ENCODE measurements at places on chromosomes 12 and 14.

DNA sequence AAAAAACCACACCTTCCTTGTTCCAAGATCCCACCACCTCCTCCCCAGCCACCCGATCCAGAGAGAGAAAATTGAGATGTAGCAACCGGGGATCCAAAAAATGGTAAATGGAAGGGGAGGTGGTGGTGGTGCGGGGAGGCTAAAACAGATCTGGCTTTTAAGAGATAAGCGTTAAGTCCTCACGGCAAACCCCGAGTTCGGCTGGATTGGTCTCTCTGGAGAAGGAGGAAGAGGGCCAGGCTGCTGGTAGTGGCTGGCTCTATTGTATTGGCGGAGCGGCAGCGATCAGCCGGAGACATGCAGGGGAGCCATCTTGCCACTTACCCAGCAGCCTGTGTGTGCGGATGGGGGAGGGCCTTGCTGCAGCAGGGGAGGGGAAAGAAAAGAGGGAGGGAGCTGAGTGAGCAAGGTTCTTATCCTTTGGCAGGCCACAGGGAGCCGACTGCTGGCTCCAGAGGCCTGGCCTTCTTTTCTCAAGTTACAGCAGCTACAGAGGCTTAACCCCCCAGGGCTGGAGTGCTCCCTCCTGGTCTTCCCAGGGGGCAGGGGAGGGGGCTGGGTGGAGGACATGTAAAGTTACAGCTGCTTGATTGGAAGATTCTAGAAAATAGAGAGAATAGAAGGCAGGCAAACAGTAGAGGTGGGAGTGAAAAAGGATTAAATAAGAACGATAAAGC, 14.1 kb upstream of the CDH24 start:
- peak; percentile 90 for DNase-seq

DNA sequence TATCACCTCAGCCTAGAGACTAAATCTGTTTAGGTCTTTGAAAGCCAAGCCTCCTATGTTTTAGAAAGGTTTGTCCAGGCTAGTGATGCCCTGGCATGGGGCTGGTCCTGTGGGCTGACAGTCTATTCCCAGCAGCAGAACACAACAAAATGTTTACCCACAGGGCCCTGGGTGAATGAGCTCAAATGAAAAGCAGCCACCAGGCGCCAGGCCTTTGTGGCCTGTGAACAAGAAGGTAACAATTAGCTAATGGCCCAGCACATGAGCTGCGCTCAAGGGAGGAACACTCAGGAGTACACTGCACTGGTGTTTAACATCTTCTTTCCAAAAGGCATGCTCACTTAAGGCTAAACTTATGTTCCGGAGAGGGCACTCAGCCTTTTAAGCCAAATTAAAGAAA, 202.2 kb downstream of the MON2 start:
- no peak for DNase-seq

GRCh38 chr14:34179727-34180126, 228.9 kb upstream of the EGLN3 start:
- peak; percentile 3 for DNase-seq

DNA sequence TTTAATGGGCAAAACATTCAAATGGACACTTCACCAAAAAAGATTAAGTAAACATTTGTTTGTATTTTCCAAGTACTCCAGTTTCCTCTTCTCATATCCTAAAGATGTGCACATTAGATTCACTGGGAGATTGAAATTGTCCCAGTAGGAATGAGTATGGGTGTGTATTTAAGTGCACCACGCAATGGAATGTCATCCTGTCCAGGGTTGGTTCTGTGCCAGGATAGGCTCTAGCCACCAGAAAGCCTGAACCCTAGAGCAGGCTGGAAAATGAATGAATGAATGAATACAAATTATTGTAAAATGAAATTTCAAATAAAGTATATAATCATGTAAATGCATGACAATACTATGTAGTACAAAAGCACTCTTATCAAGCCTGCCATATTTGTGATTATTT, 14.0 kb downstream of the CEP83 start:
- peak; percentile 30 for DNase-seq

- no peak for DNase-seq
Measured at GRCh38 chr12:94855853-94856252, 147.6 kb downstream of the NDUFA12 start.

DNA sequence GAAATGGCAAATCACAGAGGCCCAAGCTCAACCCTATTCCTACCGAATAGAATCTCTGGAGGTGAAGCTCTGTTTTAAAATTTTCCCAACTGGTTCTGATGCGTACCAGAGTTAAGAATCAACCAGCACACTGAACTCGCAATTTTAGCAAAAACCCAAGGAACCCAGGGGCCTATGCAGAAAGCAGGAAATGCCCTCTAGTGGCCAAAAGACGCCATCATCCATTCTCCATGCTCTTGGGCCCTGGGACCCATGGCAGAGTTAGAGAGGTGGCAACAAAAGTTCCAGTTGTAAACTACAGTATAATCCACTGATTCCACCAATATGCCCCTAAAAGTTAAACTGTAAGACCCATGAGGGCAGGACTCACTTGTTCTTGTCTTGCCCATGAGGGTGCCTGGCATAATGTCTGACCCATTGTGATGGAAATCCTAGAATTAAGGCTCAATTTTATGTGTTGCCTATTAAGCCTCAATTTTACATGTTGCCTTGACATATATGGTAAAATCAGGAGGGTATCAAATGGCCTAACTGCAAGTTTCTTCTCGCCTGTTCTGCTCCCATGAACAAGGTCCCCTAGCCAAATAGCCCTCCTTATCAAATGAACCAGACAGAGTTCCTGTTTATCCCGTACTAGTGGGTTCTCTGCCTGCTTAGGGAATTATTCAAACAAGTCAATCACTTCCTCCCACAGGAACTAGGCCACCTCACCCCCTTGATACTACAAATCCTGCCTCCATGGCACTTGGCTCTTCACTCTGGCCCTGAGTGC, 137.5 kb upstream of the CPM start:
- peak; percentile 72 for DNase-seq

GRCh38 chr12:119204671-119205285, 26.0 kb downstream of the HSPB8 start:
- DNase-seq = no peak

GRCh38 chr14:96139169-96139568, 65.5 kb upstream of the BDKRB2 start:
- DNase-seq = no peak

GRCh38 chr14:24885410-24885913, 164.5 kb downstream of the STXBP6 start:
- no peak for DNase-seq

GRCh38 chr12:121196902-121197301, 13.0 kb upstream of the P2RX4 start:
- no peak for DNase-seq

DNA sequence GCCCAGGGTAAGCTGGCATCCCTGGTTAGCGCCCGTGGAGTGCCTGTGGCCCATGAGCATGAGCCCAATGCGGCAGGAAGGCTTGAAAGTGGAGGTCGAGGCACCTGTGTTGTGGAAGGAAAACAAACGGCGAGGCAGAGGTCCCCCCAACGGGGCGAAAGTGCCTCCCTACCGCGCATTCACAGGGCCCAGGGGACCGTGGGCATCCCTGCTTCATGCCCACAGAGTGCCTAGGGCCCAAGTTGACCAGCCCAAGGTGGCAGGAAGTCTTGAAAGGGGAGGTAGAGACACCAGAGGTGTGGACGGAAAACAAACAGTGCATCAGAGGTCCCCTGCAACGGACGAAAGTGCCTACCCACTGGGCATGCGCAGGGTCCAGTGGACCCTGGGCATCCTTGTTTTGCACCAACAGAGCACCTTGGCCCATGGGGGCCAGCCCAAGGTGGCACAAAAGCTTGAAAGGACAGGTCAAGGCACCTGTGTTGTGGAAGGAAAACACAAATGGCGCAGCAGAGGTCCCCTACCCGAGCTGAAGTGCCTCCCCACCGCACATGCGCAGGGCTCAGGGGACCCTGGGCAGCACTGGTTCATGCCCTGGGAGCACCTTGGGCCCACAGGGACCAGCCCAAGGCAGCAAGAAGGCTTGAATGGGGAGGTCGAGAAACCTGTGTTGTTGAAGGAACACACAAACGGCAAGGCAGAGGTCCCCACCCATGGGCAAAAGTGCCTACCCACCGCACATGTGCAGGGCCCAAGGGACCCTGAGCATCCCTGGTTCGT, 377.5 kb downstream of the ALG10 start:
- DNase-seq = no peak

DNA sequence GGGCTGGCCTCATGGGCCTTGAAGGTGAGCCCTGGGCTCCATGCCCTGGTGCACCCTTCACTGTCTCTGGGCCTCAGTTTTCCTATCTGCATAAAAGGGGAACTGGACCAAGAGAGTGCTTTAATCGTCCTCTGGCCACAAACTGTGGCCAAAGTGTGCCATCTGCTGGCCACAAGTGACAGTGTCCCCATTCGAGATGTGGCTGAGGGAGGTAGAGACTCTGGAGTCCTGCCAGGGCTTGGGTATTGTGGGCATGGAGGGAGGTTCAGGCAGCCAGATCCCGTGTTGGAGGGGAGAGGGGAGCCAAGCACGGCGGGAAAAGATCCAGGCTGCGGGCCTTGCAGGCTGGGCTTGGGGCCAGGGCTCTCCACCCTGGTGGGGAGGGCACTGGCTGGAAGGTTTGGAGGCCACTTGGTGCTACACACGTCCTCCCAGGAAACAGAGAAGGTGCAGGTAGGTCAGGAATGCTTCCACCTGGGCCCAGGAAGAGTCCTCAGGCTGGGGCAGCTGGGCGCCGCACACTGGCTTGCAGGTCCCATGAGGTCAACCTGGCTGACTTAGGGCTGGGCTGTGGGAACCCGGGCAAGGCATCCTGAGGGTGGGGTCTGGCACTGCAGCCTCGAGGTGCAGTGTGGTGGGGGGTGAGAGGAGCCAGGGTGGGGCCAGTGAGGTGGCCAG, 7.3 kb upstream of the KIF26A start:
- DNase-seq = peak; percentile 15

GRCh38 chr14:31357279-31357678, 63.1 kb downstream of the HEATR5A start:
- no peak for DNase-seq

DNA sequence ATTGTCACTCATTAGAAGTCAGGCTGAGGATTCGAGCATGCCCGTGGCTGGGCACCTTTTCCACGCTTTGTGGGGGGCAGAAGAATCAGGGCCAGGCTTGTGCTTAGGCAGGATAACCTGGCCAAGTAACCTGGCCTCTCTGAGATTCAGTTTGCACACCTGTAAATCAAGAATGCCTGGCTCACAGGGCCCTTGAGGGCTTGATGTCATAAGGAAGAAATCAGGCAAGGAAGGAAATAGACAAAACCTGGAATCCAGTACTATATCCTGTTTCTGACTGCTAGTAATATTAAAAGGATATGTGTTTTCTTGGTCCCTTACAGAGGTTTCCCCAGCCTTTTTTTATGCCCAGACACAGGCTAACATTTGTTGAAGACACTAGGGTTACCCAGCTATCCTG, 91.9 kb downstream of the SAMD4A start:
- no peak for DNase-seq

DNA sequence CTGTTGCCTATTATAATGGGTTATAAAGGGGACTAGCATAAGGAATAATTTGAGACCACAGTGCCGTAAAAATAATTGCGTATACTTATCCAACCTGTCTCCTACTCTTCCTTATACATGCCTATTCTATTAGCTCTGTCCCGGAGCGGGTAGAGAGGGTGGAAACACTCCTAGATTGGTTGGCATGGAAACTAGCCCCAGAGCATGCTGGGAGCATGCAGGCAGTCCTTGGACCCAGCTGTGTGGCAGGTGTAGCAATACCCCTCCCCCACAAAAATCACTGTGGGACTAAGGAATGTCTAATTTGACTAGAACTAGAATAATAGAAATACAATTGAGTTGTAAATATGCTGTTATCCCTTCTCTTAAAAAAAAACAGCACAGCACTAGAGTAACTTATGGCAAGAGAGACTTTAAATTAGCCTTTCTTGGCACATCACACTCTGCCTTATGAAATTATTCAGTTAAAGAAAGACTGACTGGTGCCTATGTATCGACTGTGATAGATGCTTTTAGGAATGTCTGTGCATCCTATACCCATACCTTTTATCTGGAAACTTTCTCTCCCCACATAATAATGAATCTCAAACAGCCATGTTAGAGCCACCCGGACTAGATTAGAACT, 244.0 kb upstream of the DAAM1 start:
- no peak for DNase-seq

DNA sequence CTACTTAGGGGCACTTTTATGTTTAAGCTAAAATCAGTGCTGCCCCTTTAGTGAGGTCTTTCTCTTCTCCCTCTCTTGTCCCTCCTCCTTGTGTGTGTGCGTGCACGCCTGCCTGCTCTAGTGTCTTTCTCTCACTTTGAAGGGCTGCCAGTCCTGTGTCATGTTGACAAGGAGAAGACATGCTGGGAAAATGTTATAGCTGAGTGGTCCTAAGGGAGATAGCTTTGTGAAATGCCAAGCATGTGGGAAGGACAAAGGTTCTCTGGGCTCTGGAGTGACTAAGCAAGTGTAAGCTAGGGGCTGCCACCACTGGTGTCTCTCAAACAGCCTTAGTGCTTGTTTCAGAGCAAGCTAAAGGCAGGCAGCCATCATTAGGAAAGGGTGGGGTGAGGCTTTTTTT, 108.4 kb downstream of the EMP1 start:
- DNase-seq = no peak

GRCh38 chr12:131241517-131241916, 287.8 kb downstream of the ADGRD1 start:
- DNase-seq = no peak

DNA sequence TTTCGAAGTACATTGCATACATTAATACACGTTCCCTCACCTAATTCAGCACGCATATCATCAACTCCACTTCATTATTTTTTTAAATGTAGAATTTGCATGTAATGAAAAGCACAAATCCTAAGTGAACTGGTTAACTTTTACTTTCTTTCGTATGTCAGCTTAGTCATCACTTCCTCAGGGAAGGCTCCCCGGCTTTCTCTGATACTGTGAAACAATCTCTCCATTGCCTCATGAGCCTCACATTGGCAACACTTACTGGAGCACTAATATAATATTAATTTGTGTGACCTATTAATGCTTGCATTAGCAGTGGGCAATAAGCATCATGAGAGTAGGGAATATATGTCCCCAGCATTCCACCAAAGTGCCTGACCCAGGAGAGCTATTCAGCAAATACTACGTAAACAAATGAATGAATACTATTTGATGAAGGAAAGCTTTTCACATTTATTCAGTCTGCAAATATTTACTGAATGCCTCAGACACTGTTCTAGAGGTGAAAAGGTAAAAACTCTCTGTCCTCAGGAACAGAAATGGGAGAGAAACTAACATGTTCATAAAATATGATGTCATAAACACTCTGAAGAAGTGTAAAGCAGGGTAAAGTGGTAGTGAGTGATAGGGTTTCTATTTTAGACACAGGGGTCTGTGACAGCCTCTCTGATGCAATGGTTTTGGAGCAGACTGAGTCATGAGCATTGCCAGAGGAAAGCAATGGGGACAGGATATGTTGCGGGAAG, 327.5 kb upstream of the DIO2 start:
- no peak for DNase-seq

Data from M059J (cell line).